Activated CD4-positive, alpha-beta T cell treated with anti-CD3 and anti-CD28 coated beads, Interleukin-2, amount 10 ng/mL, durations not matched to agents 24 days and 14 days (primary cell): ENCODE measurements at places on chromosomes 7 and 10.

DNA sequence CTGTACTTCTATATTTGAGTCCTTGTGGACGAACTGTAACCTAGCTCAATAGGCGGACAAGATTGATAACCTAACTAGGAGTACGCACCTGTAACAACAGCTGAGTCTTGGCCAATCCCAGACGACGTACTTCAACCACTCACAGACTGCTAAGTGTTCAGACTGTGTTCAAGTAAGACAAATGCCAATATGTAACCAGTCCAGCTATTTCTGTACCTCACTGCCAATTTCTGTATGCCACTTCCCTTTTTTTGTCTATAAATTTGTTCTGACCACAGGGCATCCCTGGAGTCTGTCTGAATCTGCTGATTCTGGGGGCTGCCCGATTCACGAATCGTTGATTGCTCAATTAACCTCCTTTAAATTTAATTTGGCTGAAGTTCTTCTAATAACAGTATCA, 32.2 kb downstream of the HACD1 start:
- DNase-seq: peak; percentile 38

DNA sequence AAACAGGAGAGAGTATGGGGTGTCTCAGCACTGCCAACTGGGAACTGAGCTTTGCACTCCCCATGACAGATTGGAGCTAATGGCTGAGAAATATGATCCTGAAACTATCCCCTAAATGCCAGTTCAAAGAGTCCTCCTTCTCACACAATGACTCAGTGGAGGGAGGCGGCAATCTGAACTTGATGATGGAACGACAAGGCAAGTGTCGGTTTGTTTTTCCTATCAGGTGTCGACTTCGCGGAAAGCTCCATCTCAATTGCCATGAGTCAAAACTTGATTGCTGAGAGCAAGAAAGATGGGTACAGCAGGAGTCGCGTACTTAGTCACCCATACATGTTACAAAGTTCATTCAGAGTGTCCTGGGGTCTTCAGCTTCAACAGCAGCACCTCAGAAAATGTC, 52.5 kb downstream of the NPY start:
- no peak for DNase-seq

DNA sequence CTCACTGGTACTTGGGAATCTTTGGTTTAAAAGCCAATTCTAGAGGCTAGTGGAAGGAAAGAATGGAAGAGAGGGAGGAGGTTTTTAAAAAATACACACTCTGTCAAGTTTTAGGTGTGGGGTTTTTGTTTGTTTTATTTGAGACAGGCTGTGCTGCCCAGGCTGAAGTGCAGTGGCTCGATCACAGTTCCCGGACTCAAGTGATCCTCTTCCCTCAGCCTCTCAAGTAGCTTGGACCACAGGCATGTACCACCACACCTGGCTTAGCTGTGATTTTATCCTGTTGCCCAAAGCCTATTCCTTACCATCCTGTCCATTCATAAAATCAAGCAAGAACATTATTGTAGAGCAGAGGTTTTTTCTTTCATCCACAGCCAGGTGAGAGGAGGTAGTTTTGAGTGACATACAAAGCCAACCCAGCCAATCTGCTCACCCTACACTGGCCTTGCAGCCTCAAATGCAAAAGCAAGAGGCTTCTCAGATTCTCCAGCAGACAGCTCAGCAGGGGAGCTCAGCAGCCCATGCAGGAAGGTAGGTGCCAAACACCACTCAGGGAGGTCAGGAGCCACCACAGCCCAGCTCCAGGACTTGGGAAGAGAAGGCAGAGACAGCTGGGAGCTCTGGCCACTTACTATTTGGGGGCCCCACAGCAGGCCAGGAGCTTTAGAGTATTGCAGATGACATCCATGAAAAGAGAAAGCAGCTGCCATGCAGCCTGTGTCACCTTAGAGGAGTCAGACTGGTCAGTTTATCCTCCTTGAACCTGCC, 65.8 kb downstream of the TMEM209 start:
- DNase-seq: no peak

DNA sequence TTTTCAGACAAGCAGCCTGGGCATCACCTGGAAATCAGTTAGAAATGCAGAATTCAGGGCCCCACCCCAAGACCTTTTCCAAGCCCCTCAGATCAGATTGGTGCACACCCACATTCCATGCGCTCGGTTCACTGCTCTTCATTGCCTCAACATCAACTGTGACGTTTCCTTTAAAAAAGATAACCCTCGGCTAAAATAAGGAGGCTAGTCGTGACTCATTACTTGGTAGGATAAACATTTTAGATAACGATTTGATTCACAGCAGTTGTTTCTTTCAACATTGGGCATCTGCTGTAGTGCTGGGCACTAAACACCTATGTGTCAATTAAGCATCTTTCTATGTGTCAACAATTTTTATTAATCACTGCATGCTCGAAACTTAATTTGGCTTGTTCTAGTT, 191.1 kb upstream of the LRGUK start:
- DNase-seq: no peak

DNA sequence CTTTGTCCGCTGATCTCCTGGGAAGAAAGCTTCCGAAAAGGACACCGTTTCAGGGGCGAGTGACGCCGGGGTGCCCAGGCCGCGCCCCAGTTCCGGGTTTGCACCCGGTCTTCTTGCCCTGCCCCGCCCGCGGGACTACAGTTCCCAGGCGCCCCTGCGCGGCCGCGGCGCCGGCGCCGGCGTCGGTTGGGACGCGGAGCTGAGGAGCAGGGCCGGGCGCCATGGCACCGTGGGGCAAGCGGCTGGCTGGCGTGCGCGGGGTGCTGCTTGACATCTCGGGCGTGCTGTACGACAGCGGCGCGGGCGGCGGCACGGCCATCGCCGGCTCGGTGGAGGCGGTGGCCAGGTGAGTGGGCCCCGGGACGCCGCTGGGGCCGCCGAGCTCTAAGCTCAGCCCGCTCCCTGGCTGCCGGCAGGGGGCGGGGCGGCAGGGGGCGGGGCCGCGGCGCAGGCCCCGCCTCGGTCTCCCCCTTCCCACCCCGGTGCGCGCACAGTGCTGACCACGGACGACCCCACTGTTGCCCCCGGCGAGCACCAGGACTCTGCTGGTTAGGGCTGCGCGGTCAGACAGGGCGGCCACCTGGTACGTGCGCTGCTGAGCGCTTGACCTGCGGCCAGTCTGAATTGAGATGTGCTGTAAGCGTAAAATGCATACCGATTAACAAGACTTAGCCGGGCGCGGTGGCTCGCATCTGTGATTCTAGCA, at the start of gene LHPP:
LHPP (plus strand) TSS at position 182 of the 706 bp plus-strand sequence; CDS start at position 222, 40 bp downstream.
- DNase-seq: peak; percentile 97

- DNase-seq: no peak
Measured at GRCh38 chr7:99419323-99420021, 10.7 kb downstream of the BUD31 start.

DNA sequence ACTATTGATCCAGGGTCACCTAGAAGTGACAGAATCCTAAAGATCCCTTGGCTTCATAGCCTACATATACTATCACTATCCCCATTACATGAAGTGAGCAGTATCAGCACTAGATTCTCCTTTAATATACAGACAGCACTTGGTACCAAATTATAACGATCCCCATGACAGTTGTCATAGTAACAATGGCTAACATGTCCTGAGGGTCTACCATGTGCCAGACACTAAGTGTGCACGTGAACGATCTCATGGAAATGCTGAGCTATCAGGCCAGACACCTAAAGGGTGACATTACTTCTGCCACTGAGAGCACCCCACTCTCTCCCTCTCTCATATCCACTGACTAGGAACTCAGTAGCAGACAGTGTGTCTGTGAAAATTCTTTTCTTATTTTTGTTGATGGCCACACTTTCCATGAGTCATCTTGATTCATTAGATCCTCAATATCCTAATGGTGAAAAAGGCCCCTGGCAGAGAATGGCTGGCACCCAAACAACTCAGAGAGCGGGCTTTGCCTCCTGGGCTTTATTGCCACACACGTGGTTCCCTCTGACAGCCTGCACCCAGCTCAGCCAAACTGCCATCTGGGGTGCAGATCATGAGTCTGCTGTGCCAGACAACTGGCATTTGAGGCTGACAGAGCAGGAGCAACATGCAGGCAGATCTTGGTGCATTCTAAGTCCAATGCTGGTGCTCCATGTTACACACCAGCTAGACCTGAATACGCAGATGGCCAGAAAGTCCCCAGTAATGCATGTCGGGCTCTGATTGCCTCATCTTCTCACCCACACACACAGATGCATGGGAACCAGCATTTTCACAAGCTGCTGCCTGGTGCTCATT, 176.3 kb downstream of the DGKI start:
- no peak for DNase-seq

GRCh38 chr10:35037104-35037503, 53.0 kb downstream of the CUL2 start:
- DNase-seq: no peak

GRCh38 chr10:31261511-31262311, 57.3 kb upstream of the ZEB1 start:
- DNase-seq: no peak

GRCh38 chr10:60666221-60666620, 112.1 kb upstream of the CDK1 start:
- no peak for DNase-seq

DNA sequence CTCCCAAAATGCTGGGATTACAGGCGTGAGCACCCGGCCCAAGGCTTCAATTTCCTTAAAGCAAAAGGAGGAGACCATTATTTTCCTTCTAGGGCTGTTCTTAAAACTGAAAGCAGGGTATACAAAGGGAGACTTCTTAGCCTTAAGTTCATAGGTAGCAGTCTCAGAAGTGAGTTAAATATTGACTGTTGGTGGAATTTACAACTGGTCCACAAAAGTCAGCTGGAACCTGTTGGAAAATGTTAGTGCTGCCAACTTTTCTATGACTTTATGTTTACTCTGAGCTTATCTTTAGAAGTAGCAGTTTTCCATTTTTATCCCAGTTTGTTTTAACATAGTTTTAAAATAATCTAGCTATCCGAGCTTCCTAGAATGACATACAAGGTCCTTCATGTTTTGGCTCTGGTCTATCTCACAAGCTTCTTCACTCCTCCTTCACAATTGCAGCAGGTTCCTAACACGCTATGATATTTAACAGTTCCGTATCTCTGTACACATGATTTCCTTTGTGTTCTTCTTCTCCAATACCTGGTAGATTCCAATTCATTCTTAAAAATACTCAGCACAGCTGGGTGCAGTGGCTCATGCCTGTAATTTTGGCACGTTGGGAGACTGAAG, 3.3 kb downstream of the SLC26A3 start:
- no peak for DNase-seq

DNA sequence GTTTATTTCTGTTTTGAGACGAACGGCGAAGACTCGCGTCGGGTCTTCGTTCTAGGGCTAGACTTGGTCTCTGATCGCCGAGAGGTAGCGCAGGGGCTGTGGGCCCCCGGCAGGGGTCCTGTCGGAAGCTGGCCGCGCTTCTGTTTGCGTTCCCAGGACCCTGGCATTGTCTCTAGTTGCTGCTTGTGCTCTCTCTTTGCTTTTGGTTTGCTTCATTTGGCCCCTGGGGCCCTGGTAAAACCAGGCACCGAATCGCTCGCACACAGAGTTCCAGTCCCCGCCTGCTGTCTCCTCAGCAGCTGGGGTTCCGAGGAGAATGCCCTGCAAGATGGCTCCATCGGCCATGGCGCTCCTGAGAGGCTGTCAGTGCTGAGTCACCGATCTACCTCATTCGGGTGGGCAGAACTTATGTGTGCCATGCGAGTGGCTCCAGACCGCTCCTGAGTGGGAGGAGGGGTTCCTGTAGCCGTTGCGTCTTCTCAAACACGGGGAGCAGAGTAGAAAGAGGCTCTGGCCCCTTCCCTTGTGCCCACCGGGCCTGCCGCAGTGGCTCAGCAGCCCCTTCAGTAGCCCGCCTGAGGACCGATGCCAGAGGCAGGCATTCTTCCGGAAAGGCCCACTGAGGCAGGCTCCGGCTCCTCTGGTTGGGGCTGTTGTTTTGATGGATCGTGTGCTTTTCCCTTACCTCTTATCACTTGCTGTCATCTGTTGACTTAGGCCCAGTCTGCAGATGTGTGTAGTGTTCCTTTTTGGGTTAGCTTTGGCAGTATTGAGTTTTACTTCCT, 826 bp downstream of the CHPF2 start:
- peak; percentile 88 for DNase-seq

DNA sequence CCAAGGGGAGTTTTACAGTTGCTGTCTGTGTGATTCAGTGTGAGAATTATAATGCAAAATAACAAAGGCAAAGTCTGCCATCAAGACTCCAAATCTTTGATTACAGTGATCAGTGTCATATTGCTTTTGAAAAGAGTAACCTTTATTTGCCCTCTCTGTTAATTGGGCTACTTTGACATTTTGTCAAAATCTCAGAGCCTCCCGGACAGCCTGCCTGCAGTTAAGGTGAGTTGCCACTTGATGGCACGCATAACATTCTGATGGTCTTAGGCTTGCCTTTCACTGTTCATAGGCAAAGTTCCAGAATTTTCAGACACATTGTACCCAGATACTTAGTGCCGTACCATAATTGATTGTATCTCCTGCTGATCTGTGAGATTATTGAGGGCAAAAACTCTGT, 253.5 kb downstream of the ABCA13 start:
- no peak for DNase-seq

DNA sequence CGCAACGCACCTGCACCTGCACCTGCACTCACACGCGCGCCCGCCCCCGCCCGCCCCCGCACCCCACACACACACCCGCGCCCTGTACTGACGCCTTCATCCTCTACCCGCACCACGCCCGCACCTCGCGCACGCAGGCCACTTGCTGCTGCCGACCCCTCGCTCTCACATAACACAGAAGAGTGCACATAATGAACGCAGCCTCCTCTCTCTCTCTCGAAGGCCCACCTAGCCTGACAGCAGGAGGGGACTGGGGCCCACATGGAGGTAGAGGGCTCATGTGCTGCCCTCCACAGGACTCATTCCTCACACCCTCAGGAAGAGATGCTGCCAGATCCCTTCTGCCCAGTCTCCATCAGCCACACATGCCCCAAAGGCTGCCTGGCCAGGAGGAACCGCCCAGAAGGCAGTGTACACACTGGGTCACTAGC, 432 bp upstream of the CAMK2B start:
- peak; percentile 54 for DNase-seq

GRCh38 chr10:35460852-35461460, 124.6 kb downstream of the CCNY start:
- DNase-seq: no peak

DNA sequence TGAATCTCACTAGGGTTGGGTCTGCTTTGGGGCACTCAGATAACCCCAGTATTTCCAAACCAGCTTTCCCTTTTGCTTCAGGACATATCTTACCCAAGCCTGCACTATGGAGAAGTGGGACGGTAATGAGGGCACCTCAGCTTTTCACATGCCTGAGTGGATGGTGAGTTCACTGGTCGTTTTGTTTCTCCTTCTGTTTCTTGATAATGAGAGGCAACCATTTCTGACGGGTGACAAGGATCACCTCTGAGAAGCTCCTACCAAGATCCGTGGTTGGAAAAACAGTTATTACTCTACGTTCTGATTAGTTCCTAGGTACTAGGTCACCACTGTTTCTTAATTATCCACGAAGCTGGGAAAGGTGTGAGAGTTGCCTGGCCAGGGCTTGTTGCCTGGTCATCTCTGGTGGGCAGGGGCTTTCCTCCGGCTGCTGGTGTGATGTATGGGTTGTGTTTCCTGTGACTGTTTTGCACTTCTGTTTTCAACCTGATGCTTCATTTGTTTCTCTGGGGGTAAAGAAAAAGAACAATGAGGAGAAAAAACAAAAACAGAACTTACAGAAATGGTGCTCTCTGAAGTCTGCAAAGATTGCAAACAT, 65.7 kb upstream of the STRIP2 start:
- DNase-seq: peak; percentile 75

- no peak for DNase-seq
Measured at GRCh38 chr7:3003936-3004335, 39.7 kb downstream of the CARD11 start.

- no peak for DNase-seq
Measured at GRCh38 chr10:15351099-15351820, 19.8 kb downstream of the FAM171A1 start.

GRCh38 chr7:55524558-55525310, 47.6 kb downstream of the VOPP1 start:
- DNase-seq: no peak
